SHP77 treated with DMSO at 0.1 percent for 48 hours (cell line): ENCODE measurements at places on chromosomes 4 and X.

GRCh38 chr4:5821665-5822358 lies 71.1 kb downstream of the CRMP1 start:
- DNase-seq: no peak

DNA sequence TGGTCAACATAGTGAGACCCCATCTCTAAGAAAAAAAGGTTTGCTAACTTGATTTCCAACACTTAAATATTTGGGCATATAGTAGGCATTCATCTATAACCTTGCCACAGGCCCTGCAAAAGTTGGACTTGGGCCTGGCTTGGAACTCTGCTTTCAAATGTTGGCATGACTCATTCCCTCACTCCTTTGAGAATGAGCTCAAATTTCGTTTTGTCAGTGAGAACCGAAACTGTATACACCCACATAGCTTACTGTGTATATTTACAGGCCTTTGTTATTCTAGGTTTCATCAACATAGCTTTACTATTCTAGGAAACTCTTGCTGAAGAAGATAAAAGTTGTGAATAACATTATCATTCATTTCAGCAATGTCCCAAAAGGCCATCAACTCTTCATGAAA lies 88.7 kb upstream of the ELOVL6 start:
- DNase-seq: no peak

DNA sequence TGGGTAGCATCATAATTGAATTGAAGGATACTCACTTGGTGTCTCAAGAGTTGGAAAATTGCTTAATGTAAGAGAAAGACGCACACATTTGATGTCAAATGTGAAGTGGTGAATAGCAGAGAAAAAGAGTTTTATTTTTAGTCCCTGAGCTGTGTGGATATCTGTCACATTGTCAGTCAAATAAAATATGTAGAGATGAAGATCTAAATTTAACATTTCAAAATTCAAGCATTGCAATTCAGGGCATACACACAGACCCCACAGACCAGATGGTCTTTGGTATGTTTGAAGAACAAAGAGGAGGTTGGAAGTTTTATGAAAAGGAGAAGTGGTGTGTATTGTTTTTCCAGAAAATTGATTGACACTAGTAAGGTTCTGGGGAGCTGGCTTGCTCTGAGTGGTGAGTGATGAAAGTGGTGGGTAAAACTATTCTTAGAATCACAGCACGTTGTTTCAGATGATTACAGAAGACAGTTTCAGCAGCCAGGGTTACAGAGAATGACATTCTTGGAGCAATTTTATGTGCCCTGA lies 44.9 kb upstream of the BBS12 start:
- DNase-seq: no peak

GRCh38 chr4:161650812-161651211 lies 513.0 kb downstream of the FSTL5 start:
- DNase-seq: no peak
